D341Med (cell line): ENCODE measurements at places on chromosomes 6 and 20.
A peak's percentile ranks its signal among the peaks of the same experiment; 100 is the strongest.

GRCh38 chr20:4811661-4812181 lies 90.0 kb downstream of the PRND start:
- peak; percentile 11 for DNase-seq

GRCh38 chr6:130381012-130381411 lies 15.2 kb downstream of the TMEM200A start:
- DNase-seq: no peak

GRCh38 chr6:168161371-168161750 lies 82.3 kb upstream of the FRMD1 start:
- no peak for DNase-seq

- no peak for DNase-seq
Measured at GRCh38 chr6:18963439-18963838, 576.3 kb downstream of the RNF144B start.

GRCh38 chr20:41428285-41428684 lies 61.7 kb upstream of the EMILIN3 start:
- no peak for DNase-seq

DNA sequence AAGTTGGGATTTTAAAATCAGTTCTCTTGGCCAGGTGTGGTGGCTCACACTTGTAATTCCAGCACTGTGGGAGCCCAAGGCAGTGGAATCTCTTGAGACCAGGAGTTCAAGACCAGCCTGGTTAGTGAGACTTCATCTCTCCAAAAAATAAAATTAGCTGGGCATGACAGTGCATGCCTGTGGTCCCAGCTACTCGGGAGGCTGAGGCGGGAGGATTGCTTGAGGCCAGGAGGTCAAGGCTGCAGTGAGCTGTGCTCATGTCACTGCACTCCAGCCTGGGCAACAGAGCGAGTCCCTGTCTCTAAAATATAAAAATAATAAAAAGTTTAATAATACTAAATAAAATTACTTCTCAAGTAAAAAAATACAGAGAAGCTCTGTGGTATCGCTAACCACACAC lies 77.5 kb downstream of the FOXA2 start:
- no peak for DNase-seq

GRCh38 chr6:136175873-136176272 lies 74.2 kb downstream of the MTFR2 start:
- DNase-seq: no peak

DNA sequence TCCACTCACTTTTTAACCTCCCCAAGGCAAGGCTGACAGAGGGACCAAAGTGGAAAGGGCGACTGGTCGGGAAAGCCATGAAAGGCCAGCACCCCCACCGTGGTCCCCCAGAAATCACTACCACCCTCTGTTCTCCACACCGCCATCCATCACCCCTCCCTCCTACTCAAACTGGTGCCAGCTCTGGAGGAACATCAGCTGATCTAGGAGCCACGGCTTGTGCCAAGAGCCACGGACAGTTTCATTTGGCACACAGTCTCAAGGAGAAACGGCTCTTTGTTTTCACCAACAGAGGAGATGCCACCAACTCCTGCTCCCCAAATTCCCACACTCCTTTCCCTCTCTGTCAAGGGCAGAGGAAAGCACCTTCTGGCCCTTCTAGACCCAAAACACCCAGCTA lies 26.0 kb downstream of the TBC1D7 start:
- DNase-seq: no peak

DNA sequence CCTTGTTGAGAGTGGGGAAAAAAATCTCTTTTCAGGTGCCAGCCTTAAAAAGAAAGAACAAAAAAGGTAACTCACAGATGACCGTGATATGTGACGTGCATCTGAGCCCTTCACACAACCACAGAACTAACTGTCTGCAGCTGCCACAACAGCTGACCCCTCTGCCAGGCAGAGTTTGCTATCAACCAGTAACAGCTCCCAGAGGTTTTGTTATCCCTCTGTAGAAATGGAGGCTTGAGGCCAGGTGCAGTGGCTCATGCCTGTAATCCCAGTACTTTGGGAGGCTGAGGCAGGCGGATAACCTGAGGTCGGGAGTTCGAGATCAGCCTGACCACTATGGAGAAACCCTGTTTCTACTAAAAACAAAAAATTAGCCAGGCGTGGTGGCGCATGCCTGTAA lies 42.8 kb downstream of the SLC52A3 start:
- DNase-seq: no peak

- no peak for DNase-seq
Measured at GRCh38 chr20:51594236-51595057, 51.9 kb upstream of the NFATC2 start.

DNA sequence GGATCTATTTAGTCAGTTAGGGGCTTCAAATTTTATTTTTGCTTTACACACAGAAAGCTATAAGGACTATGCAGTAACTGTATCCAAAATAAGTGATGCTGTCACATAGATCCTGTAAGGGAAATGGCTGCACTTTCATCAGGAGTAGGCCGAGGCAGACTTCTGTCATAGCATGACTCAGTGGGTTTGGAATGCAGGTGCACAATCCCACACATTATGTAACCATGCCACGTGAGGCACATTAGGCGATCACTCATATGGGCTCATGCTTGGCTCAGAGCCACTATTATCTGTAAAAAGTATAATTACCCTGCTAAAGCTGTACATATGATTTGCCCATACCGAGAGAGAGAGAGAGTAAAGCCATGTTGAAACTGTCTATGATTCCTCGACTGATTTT lies 1189.4 kb upstream of the EYS start:
- DNase-seq: no peak

- DNase-seq: no peak
Measured at GRCh38 chr20:699811-700338, 24.3 kb upstream of the SCRT2 start.

DNA sequence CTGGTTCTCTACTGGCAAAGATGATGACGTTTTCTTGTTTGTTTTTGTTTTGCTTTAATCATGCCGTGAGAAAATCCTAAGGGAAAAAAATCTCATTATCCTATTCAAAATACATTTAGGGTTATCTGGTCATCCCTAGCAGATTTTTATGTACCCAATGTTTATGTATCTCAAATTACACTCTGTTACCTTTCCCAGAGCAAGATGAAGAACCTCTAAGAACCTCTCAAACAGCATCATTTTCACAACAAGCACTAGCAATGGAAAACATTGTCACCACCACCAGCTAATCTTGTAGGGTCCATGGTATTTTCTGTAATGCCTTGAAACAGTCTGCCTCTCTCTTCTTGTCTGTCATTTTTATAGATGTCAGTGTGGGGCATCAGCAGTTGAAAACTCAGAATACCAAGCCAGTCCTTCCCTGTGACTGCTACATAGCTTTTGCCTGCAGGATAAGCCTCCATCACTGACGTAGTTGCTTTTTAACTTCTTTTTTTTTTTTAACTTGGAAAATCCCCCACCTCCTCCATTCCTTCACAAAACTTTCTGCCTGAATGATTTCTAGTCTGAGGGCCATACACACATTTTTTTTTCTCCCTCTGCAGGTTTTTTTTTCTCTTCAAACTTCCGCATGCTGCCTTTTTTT lies 2.4 kb upstream of the SNAP25 start:
- no peak for DNase-seq

- DNase-seq: no peak
Measured at GRCh38 chr6:7050872-7051779, 56.6 kb upstream of the RREB1 start.
